ENCODE measurements at places on chromosomes 11 and 22.
A peak's percentile ranks its signal among the peaks of the same experiment; 100 is the strongest.

- DNase-seq, result peak; percentile 51
Observed at GRCh38 chr11:63537293-63538101, 889 bp downstream of the PLAAT4 start.

- peak; percentile 82 for DNase-seq
Observed at GRCh38 chr11:61917334-61918109, at the start of gene RAB3IL1. Gene RAB3IL1 (minus strand): TSS chr11:61917566. CDS start chr11:61917367, 199 bp downstream.

- DNase-seq, result no peak
Observed at GRCh38 chr11:27414644-27415043, 51.6 kb upstream of the CCDC34 start.

GRCh38 chr22:47445212-47445611 is 682.8 kb downstream of the TBC1D22A start:
- DNase-seq, result no peak

DNA sequence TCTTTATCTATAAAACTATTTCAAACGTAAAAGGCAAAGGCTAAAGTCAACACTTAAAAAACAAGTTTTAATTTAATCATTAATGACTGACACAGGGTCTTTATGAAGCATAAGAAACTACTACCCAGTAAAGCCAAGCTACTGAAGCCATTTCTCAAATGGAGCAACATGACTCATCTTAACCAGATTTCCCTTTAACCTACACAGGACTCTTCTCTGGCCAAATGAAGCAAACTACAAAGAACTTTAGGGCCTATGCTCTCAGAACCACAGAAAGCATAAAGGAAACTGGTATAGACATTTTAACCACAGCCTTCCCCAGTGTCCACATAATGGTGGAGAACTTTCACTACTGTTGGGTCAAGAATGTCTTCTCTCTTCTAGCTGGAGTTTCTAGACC is 34.7 kb downstream of the ALG9 start:
- DNase-seq, result no peak

- DNase-seq, result no peak
Observed at GRCh38 chr22:37169406-37169805, 18.6 kb downstream of the C1QTNF6 start.

All from AG08395 (cell line).